ENCODE measurements at places on chromosomes 1 and 21.

GRCh38 chr1:38092256-38092655, 45.7 kb upstream of the POU3F1 start:
- DNase-seq, result no peak

DNA sequence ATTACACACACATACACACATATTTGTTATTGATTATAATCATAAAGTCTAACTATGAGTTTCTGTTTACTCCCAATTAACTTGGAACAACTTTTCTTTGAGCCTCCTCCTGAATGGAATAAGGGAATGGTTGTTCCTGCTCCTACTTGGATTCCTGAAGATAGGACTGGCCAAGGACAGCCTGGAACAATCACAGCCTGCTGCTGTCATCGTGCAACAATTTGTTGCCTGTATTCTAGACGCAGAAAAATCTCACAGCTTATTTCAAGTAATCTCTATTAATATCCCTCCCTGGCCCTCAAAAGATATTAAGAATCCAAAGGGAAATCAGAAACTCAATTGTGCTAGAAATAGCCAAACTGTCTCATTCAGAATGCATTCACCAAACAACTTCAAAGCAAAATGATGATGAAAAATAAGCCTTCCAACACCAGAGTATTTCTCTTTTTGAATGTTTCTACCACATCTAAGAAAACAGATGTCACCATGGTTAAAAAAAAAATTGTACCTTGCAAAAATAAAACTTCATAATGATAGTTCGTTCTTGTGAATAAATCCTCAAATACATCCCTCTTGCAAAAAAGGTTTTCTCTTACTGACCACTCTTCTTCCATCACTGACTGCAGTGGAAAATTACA, 30.9 kb downstream of the RCAN1 start:
- no peak for DNase-seq

- no peak for DNase-seq
Measured at GRCh38 chr21:16522548-16522947, 792.8 kb downstream of the USP25 start.

- DNase-seq, result no peak
Measured at GRCh38 chr1:203174324-203174985, 1.2 kb downstream of the MYBPH start.

DNA sequence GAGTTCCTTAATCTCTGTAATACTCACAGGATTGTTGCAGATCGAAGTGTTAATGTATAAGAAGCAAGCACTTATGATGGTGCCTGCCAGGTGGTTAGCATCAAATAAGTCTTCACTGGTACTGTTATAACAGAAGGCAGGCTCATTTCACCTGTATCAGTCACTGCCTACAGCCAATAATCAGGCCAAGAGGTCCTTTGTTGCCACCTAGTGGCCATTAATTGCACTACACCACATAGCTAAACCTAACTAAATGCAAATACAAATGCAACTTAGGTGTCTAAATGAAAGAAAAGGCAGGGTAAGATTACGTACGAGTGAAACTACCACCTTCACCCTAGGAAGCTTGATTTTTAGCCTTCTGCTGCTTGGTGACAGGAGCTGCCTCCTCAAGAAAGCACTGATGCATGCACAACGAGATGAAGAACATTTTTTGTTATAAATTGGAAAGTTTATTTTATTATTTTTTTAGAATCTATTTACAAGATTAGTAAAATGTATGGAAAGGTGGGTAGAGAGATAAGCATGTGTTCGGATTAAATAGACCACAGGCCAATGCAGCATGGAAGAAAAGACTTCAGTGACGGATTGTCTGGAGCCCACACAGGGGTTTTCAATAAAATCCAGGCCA, 334.8 kb upstream of the CAMK1G start:
- DNase-seq, result peak; percentile 65

- DNase-seq, result peak; percentile 74
Measured at GRCh38 chr1:164794356-164794755, 235.4 kb downstream of the PBX1 start.

- peak; percentile 94 for DNase-seq
Measured at GRCh38 chr1:99648107-99648506, 2.2 kb downstream of the PALMD start.
